ENCODE measurements at places on chromosomes 11 and 22.

- DNase-seq: no peak
These were observed 5.8 kb downstream of the MB start for GRCh38 chr22:35611200-35611890.

DNA sequence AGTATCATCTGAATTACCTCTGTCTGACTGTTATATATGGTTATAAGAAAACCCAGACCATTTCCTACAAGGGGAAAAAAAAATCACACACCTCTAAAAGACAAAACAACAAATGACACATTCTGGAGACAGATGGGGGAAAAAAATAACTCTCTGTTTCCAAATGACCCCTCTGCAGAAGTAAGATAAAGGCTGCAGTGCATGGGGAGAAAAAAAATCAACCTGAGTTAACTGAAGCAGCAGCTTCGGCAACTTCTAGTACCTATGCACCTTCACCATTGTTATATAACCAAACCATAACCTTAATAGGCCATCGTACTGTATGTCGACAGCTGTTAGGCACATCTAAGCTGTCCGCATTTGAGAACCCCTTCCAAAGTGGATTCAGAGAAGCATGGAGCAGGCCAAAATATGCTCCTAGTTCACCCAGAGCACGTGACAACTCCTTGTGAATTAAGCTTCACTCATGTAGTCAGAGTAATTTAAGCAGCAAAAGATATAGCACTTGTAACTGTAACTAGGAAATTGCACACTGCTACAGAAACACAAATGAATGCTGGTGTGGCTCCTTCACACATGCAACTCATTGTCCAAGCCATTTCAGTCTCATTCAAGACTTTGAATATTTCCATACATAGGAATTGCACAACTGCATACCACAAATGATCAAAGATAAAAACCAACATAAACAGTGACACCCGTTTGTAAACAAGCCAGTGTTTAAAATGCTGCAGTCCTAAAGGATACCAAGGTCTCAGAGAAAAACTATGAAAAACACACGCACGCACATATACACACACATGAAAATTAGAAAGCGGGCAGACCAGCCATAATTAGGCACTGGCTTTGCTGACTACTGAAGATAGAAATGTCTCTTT is 2.7 kb downstream of the SIK3 start:
- peak; percentile 26 for DNase-seq

DNA sequence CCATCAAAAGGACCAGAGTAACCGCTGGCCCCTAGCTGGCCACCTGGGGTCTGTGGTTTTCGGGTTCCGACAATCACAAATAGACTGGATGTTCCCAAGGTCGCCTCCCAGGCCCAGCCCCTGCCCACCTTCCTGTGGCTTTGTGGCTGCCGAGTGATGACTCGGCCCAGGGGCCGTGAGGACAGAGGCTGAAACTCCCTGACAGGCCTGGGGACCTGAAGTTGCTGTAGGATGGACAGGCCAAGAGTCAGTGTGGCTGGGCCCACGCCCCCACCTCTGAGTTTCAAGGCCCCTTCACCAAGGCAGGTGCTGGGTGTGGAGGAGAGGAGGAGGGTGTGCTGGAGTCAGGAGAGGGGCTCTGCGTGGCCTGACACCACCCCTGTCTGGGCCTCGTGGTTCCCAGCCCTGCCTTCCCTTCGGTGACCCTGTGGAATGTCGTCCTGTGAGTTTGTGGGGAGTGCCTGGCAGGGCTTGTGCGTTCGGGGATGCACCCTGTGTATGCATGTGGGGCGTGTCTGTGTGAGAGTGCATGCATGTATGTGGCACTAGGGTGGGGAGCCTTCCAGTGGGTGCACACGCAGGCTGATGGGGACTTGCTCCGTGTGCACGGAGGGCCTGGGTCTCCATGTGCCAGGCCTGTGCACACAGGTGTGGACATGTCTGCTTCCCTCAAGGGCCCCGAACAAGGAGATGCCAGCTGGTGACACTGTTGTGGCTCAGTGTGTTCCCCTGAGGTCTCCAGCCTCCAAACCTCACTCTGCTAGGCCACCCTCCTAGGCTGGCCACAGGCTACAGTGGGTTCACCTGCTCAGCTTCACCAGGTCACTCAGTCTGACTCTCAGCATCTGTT is 8.4 kb upstream of the MGAT3 start:
- no peak for DNase-seq

GRCh38 chr22:42284643-42285181 is 14.3 kb upstream of the TCF20 start:
- DNase-seq: no peak

DNA sequence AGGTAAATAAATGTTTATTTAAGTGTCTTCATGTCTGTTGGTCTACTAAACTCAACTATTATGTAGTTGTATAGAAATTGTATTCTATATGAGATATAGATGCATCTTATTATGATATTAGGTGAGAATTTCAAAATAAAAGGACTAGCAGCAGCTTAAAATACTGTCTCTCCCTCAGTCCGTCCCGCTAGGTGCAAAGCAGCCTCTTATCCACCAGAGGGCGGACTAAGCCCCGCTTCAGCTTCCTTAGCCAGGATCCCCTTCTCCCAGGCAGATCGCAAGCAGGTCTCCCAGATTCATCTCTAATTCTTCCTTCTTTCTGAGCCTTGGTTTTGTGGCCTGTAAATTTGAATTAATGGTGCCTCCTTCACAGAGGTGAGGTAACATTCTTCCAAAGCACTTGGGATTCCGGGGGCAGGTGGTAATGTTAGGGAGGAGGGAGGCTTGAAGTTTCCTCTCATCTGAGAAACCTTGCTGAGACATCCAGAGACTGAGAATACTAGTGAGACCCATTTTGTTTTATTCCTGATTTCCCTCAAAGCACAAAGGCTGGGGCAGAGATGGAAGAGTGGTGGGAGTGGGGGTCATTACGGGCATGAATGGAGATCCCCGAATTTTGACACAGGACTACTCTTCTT is 13.5 kb upstream of the INSC start:
- DNase-seq: peak; percentile 6

GRCh38 chr22:49894322-49895054 is 23.8 kb downstream of the ALG12 start:
- no peak for DNase-seq

DNA sequence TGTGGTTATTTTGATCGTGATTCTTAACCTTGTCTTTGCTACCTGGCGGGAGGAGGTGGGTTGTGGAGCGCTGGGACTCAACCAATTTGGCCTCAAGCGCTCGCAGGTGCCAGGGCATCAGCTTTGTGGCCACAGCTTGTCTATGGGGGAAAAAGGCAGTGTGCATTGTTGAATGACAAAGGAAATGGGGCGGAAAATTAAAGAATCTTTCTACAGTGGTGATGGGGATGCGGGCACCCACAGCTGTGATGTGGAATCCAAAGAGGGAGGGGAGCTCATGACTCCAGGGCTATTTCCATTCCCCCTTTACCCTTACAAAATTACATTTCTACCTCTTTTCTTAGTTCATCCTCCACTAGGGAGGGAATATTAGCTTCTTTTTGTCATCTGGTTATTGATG is 1.1 kb downstream of the SLC6A5 start:
- no peak for DNase-seq

- no peak for DNase-seq
These were observed 90.5 kb upstream of the DBX1 start for GRCh38 chr11:20250644-20251247.

GRCh38 chr22:41597635-41597953 is 8.0 kb upstream of the PMM1 start:
- DNase-seq: no peak

DNA sequence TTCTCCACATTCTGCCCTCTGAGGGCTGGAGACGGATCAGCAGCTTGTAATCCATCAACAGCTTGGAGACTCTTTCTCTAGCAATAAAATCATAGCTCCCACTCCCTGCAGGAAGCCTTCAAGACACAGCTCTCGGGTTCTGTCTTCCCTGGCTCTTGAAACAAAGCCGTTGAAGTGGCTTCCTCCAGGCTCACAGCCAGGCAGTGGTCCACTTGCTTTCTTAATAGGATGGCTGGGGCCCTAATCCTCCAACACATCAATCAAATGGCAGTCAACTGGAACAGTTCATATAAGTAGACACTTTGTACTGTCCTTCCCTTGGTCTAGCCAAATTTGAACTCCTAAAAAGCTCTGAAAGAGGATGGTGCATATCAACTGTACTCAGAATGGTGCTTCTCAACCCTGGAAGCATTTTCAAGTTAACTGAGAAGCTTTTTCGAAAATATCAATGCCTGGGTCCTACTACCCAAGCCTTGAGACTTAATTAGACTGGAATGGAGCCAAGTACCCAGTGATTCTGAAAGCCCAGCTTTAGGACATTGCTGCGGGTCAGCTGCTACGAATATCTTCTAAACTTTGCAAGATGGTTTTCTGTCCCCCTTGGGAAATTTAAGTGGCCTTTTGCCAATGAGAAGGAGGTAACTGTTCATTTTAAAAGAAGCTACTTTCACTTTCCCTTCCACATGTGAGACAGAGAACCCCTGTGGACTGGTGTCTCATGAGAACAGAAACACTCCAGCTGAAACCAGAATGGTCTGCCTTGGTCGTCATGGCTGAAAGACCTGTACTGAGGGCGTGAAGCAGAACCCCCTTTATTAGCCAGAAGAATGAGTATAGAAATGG is 74.7 kb downstream of the SC5D start:
- no peak for DNase-seq

DNA sequence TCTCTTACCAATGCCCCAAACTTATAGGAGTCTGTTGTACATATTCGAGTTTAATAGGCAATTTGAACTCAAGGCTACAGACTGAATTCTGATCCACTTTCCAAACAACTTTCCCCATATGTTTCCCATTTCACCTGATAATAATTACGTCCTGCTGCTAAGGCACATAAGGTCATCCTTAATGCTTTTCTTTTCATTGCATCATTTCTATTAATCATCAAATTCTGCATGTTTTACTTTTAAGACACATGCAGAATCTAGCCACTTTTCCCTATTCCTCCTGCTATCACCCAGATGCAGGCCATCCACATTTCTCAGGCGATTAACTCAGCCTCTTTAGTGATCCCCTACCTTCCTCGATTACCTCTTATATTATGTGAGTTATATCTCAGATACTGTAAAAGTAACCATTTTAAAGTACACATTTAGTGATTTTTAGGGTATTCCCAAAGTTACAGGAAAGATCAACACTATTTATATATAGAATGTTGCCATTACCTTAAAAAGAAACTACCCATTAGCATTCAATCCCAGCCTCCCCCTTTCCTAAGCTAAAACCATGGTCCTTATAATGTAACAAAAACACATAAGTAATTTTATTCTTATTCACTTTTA is 14.9 kb downstream of the XKR3 start:
- no peak for DNase-seq
